T-helper 9 cell (primary cell): ENCODE measurements at places on chromosomes 16 and 17.
A peak's percentile ranks its signal among the peaks of the same experiment; 100 is the strongest.

- no peak for DNase-seq
Observed at GRCh38 chr17:6543079-6544010, 13.0 kb downstream of the PITPNM3 start.

DNA sequence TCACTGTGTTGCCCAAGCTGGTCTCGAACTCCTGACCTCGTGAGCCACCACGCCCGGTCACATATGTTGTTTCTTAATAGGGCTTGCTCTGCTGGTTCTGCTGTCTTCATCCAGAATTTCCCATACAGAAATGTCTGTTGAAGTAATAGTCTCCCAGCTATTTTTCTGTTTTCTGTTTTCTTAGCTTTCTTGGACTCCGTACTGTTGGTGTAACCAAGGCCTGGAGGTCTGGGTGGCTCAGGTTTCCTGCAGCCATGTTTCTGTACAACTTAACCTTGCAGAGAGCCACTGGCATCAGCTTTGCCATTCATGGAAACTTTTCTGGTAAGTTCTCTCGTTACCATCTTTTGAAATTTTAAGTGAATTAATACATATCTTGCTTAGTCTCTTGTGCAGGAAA, 2.8 kb downstream of the SF3B3 start:
- DNase-seq, result no peak

GRCh38 chr17:79595471-79595870, 15.4 kb downstream of the RBFOX3 start:
- no peak for DNase-seq

DNA sequence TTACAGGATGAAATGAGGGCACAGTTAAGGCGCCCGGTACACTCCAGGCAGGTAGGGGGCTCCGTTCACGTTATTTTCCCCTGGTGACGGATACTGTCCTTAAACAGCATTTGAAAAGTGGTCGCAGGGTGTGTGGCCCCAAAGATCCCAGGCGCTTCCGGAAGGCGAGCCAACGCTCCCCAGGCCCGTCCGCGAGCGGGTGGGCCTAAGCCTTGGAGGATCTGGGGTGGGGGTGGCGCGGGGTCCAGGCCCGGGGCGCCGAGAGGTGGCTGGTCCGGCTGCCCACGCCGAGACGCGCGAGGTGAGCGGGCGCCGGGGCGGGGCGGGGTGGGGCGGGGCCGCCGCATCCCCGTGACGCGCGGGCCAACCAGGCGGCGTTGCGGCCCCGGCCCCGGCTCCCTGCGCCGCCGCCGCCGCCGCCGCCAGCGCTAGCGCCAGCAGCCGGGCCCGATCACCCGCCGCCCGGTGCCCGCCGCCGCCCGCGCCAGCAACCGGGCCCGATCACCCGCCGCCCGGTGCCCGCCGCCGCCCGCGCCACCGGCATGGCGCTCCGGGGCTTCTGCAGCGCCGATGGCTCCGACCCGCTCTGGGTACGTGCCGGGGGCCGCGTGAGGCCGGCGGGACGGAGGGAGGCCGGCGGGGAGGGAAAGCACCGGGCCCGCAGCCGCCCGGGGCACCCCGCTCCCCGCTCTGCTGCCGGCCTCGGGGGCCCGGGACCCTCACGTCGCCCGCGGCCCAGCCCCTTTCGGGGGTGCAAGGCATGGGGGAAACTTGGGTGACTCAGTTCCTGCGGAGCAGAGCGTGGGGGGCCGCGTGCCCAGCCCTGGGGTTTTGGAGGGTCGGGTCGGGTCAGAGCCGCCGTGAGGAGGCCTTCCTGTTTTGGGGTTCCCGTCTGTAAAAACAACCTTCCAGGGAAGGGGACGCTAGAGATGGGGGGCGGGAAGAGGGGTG, at the start of gene ABCC1:
ABCC1 (plus strand) TSS at position 407 of the 951 bp plus-strand sequence; CDS start at position 543, 136 bp downstream.
- DNase-seq, result peak; percentile 50

DNA sequence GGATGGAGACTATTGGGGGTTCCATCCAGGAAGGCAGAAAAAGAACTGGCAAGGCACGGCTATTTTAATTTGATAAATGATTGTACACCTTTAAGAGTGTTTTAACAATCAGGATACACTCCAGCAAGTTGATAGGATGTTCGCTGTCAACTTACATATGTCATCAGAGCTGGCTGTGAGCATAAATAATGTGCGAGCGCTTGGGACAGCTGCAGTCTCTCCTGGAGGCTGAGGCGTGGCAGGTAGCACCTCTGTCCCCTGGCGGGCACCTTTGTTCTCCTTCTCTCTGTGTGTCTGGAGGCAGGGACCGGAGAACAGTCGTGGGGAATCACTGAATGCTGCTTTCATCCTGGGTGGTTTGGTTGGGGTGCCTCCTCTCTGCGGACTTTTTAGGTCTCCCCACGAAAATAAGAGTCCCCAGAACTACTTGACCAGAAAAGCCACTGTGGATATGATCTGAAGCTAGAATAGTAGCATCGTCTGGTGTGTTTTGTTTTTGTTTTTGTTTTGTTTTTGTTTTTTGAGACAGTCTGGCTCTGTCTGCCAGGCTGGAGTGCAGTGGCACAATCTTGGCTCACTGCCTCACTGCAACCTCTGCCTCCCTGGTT, 9.4 kb downstream of the BAHCC1 start:
- no peak for DNase-seq

DNA sequence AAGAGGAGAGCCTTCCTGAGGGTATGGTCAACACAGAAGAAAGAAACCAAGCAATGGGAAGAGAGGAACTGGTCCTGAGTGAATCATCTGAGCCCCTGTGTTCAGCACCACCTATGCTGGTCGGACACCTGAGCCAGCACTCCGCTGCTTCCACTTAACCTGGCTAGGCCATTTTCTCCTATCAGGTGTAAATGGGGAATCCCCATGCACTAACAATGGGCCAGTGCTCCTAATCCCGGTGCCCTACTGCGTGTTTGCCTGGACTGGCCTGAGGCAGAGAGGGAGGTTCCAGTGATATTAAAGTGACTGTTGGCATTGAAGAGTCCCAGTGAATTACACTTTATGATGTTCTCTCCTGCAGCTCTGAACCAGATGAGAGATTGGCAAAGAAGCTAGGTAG, 34.4 kb upstream of the XYLT2 start:
- no peak for DNase-seq

GRCh38 chr16:31094088-31094423, 541 bp downstream of the VKORC1 start:
- no peak for DNase-seq

- no peak for DNase-seq
Observed at GRCh38 chr16:4283939-4284338, 11.1 kb upstream of the TFAP4 start.
